ENCODE measurements at places on chromosomes 12 and 14. TPM values are rescaled to one million over a fixed set of nuclear protein-coding genes. Genes with fewer than 3 reads are reported as not detected.

- H3K27ac ChIP-seq, result no peak overlapping the region
- no peaks in the 10 kb centered on the region for H3K36me3 ChIP-seq
- H3K4me3 ChIP-seq, result no peak overlapping the region
- H3K27me3 ChIP-seq, result no peaks in the 10 kb centered on the region
Measured at GRCh38 chr12:102910137-102910536, 6.9 kb downstream of the PAH start.

GRCh38 chr12:74119811-74120362 is 417.7 kb upstream of the ATXN7L3B start:
- no peak overlapping the region for H3K4me3 ChIP-seq
- H3K27ac ChIP-seq, result no peak overlapping the region
- H3K36me3 ChIP-seq, result 0 out of 2 replicates have a peak, but pooled peaks cover 5% of the 10 kb centered on the region
- no peaks in the 10 kb centered on the region for H3K27me3 ChIP-seq

DNA sequence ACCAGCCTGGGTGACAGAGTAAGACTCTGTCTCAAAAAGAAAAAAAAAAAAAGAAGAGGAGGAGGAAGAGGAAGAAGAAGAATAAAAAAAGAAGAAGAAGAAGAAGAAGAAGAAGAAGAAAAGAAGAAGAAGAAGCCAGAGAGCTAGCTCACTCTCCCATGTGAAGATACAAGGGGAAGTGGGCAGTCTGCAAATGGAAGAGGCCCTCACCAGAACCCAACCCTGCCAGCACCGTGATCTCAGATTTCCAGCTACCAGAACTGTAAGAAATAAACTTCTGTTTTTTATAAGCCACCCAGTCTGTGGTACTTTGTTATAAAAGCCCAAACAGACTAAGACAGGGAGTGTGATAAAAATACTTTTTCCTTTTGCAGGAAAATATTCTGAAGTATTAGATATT is 130.7 kb downstream of the ETNK1 start:
- no peaks in the 10 kb centered on the region for H3K4me1 ChIP-seq
- no peak for DNase-seq
- no peak overlapping the region for H3K4me3 ChIP-seq
- no peaks in the 10 kb centered on the region for H3K36me3 ChIP-seq
- no peak overlapping the region for H3K27ac ChIP-seq
- no peaks in the 10 kb centered on the region for H3K27me3 ChIP-seq

DNA sequence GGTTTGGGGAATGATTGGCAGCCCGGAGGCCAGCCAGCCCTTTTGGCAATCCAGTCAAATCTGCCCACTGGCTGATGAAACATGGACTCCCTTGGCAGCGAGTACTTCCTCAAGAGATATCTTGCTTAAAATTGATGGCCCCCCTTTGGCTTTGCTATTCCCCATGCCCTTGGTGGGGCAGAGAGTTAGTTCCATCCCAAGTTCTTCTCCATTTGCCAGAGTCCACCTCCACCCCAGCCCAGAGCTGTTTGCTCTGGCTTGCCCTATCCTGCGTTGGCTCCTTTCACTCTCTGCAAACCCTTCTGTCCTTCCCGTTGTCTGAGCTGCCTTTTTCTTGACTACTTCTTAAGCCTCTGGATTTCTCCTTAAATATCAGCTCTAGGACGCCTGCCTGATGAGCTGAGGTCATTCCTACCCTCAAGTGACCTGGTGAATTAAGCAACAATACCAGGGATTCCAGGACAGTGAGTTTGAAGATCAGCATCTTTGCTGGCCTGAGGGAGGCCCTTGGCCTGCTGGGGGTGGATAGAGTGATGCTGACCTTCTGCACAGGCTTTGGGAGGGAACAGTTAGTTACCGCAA is 212.0 kb downstream of the CACNA1C start:
- no peak overlapping the region for H3K27ac ChIP-seq
- H3K36me3 ChIP-seq, result no peaks in the 10 kb centered on the region
- H3K4me1 ChIP-seq, result peaks cover 4% of the 10 kb centered on the region

DNA sequence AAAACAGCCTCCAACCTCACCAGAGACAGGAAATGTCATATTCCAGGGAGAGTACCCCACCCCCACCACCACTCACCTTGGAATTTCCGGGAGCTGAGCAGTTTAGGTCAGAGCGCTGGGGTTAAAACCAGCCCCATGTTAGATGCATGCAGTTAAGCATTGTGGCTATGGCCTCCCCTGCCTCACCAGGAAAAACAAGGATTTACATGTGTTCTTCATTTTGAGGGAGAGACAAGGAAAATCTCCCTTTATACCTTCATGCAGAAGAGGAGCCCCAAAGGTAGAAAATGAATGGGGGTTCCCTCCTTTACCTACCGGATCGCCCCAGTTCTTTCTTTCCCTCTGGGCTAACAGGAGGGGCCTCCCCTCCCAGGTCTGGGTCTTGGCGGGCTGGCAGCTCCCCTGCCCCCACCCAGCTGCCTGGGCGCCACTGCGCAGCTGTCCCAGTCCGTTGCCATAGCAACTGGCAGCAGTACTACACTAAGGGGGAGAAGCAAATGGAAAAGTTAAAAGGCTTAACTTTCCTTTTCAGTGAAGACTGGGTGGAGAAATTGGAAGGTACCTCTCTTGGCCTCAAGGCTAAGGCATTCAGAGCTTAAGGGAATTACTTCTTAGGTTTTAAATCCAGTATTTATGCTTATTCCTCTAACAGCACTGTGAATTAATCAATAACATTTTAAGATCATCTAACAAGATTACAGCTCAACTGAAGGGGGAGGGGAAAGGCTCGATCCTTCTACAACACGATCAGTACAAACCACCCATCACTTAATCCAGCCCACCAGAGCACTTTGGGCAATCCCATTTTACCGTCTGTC is 20.5 kb downstream of the CBX5 start:
- peak; percentile 84 for DNase-seq
- H3K27me3 ChIP-seq, result no peaks in the 10 kb centered on the region
- H3K4me3 ChIP-seq, result peak overlapping the region; percentile 88
- peak overlapping the region; percentile 97 for H3K27ac ChIP-seq
- H3K36me3 ChIP-seq, result peaks cover 20% of the 10 kb centered on the region

GRCh38 chr14:67447033-67447381 is 35.0 kb upstream of the PLEK2 start:
- peaks cover 39% of the 10 kb centered on the region for H3K27me3 ChIP-seq
- no peak overlapping the region for H3K27ac ChIP-seq
- H3K4me3 ChIP-seq, result no peak overlapping the region
- no peak for DNase-seq
- H3K4me1 ChIP-seq, result peaks cover 25% of the 10 kb centered on the region

DNA sequence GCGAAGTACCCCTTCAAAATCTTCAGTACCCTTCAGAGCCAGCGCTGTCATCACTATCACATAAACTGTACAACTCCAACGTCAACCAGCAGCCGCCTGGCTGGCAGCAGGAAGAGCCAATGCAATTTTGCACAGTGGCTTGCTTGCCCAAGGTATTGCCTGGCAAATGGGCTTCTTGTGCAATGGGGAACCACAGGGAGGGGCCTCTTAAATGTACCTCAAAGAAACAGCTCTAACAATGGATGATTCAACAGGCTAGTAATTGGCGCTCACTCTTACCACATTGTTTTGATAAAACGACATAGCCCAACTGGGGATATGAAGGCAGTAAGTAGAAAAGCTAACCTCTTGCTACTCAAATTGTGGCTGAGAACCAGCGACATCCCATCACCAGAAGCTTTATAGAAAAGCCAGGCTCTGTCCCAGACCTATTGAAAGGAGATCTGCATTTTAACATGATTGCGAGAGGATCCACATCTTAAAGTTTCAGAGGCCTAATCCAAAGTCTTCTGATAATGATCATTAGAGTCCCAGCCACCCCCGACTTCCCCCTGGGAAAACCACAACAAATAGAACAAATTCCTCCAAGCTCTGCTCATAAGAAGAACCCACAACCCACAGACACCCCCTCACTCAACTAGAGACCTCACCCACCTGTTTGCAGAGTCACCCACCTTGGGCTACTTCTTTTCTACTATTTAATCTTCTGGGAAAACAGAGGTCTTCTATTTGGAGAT is 125.3 kb upstream of the HIF1A start:
- peak overlapping the region; percentile 49 for H3K4me3 ChIP-seq
- DNase-seq, result peak; percentile 54
- H3K27me3 ChIP-seq, result peaks cover 1% of the 10 kb centered on the region
- no peaks in the 10 kb centered on the region for H3K36me3 ChIP-seq
- H3K4me1 ChIP-seq, result peaks cover 91% of the 10 kb centered on the region

GRCh38 chr14:56417173-56417572 is 162.4 kb upstream of the TMEM260 start:
- no peak for DNase-seq
- no peaks in the 10 kb centered on the region for H3K36me3 ChIP-seq
- H3K27me3 ChIP-seq, result peaks cover 6% of the 10 kb centered on the region
- H3K4me1 ChIP-seq, result peaks cover 6% of the 10 kb centered on the region
- no peak overlapping the region for H3K4me3 ChIP-seq

DNA sequence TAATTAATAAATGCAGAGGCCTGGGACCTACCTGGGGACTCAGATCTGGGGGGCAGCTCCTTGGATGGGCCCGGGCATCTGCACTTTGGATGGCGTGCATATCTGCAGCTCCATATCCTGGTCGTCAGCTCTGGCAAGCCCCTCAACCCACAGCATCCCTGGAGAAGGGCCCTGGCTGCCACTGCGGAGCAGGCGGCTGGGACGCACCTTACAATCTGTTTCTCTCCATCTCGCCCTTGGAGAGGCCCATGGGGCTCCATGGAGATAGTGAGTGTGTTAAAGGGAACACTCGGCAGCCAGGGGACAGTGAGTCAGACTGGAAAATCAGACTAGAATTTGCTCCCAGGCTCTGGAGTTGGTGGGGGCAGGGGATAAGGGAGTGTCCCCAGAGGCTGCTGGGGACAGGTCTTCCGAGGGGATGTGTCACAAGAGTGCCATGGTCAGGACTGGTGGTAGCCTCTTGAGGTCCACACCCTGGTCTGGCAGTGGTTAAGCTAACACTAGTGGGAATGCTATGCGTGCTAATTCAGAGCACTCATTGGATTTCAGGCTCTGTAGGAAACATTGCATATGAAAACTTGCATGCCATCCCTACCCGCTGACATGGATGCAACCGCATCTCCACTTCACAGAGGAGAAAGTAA is 21.5 kb downstream of the RFLNA start:
- peaks cover 51% of the 10 kb centered on the region for H3K27me3 ChIP-seq
- no peaks in the 10 kb centered on the region for H3K36me3 ChIP-seq
- DNase-seq, result no peak

DNA sequence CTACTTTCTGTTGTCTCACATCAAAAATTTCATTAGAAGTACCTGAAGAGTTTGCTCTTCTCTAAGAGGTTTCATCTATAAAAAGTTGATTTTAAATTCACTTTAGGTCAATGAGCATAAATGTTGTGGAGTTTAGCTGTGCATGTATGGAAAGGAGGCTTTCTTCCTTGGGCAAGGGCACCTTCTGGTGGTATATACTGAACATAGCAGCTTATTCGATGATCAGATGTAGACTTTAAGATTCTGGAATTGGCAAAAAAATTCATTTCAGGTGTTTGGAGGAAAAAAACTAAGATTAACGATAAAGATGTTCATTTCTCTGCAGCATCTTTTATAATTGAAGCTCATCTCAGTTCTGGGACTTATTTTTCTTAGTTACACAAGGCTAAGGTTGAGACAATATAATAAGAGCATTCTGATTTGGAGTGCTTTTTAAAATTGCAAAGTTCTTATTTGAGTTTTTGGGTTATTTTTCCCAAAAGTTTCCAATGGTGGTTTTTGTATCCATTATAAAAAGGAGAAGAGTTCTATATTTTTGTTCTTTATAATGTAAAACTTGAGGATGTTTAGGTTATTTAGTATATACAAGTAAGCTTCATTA is 46.8 kb downstream of the TMEM117 start:
- no peak overlapping the region for H3K27ac ChIP-seq
- H3K36me3 ChIP-seq, result no peaks in the 10 kb centered on the region
- peak; percentile 59 for DNase-seq
- H3K4me1 ChIP-seq, result no peaks in the 10 kb centered on the region
- H3K27me3 ChIP-seq, result no peaks in the 10 kb centered on the region
- H3K4me3 ChIP-seq, result no peak overlapping the region

SEC23A gene
- total RNA-seq, result 247 TPM

IFI27L2 gene
- 197 TPM for total RNA-seq

DPPA3 gene
- not detected for total RNA-seq

ENDOU gene
- not detected for total RNA-seq

KCNH5 gene
- not detected for total RNA-seq

HOXC9 gene
- total RNA-seq, result 0.19 TPM

P3H3 gene
- 100 TPM for total RNA-seq

ANKRD33 gene
- not detected for total RNA-seq

All from HFFc6 (cell line).